Activated gamma-delta T cell treated with anti-CD3 and anti-CD28 coated beads, Interleukin-2, amount 50 U/mL, for 16 hours (primary cell): ENCODE measurements at places on chromosomes 4 and X.
A peak's percentile ranks its signal among the peaks of the same experiment; 100 is the strongest.

GRCh38 chr4:179624768-179625181 is 2182.5 kb upstream of the AGA start:
- no peak for DNase-seq

DNA sequence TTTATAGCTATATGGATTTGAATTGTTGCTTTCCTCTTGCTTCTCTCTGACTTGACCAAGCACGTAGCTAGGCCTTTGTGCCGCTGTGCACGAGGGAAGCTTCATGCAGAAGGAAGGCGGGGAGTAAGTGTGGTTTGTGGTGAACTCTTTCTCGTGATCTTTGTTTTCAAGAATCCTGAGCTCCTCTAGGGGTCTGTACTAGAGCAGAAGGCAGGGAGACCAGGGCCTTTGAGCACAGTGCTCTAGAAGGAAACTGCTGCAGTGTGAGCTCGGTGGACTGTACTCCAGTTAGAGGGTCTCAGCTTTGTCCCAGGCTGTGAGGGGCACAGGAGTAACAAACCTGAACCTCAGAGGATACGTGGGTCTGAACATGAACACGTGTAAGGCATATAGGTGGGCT is 49.0 kb downstream of the AGA start:
- peak; percentile 3 for DNase-seq

GRCh38 chr4:180101348-180102083 is 2141.7 kb upstream of the TENM3 start:
- no peak for DNase-seq

GRCh38 chrX:150360331-150360730 is 2.8 kb upstream of the MAMLD1 start:
- no peak for DNase-seq
